ENCODE measurements at places on chromosomes 16 and 17. TPM values are rescaled to one million over a fixed set of nuclear protein-coding genes. Genes with fewer than 3 reads are reported as not detected.

DNA sequence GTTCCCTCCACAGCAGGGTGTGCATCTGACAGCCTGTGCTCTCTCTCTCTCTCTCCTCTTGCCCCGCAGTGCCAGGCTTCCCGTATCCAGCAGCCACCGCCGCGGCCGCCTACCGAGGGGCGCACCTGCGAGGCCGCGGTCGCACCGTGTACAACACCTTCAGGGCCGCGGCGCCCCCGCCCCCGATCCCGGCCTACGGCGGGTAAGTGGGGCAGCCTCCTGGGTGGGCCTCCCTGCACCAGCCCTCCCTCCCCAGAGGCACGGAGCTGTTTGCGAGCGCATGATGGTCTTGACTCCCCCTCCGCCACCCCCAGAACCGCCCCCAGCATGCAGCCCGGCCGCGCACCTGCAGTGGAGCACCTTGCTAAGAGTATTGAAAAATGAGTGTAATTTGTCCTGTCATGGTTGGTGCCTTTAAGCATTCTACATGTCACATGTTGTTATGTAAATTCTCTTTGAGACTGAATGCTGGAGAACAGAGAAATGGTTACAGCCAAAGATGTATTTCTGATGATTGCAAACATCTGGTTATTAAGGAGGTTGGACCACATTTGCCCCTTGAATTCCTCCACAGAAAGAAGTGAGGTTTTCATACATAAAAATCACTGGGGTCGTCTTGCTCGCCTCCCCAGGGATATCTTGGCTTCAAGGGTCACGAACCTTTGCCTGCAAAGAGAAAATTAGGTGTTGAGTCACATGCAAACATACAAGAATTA is 321.3 kb downstream of the RBFOX1 start:
- no peak for DNase-seq
- no peak overlapping the region for H3K27ac ChIP-seq
- no peaks in the 10 kb centered on the region for H3K27me3 ChIP-seq
- no peak overlapping the region for H3K4me3 ChIP-seq
- H3K4me1 ChIP-seq, result no peaks in the 10 kb centered on the region

DNA sequence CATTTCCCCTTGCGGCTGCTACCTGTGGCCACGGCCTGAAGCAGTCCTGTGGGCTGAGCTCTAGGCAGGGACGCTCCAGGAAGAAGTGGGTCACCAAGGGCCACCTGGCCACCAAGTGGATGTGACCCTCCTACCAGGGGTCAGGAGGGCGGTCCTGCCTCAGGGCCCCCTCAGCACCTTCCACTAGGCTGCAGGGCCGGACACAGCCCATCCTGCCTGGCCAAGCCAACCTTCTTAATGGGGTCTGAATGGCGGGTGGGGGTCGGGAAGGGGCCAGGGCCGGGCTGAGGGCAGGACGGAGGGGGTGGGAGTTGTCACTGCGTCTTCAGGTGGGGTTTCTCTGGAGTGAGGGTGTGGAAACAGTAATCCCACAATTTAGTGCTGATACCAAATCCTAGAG is 13.2 kb upstream of the MLKL start:
- H3K27ac ChIP-seq, result no peak overlapping the region
- no peaks in the 10 kb centered on the region for H3K36me3 ChIP-seq

GRCh38 chr17:83080858-83081683 is 1.7 kb downstream of the METRNL start:
- H3K36me3 ChIP-seq, result no peaks in the 10 kb centered on the region
- no peaks in the 10 kb centered on the region for H3K27me3 ChIP-seq
- peak overlapping the region; percentile 16 for H3K4me3 ChIP-seq
- DNase-seq, result peak; percentile 78

GRCh38 chr17:17356149-17356930 is 53.2 kb downstream of the NT5M start:
- no peaks in the 10 kb centered on the region for H3K27me3 ChIP-seq
- no peaks in the 10 kb centered on the region for H3K36me3 ChIP-seq
- no peak overlapping the region for H3K27ac ChIP-seq
- H3K4me3 ChIP-seq, result no peak overlapping the region
- peak; percentile 90 for DNase-seq

- H3K27me3 ChIP-seq, result no peaks in the 10 kb centered on the region
- peaks cover 7% of the 10 kb centered on the region for H3K4me1 ChIP-seq
- no peak overlapping the region for H3K27ac ChIP-seq
- H3K36me3 ChIP-seq, result peaks cover 39% of the 10 kb centered on the region
- no peak for DNase-seq
Observed at GRCh38 chr16:57169327-57169726, 16.5 kb downstream of the PSME3IP1 start.

DNA sequence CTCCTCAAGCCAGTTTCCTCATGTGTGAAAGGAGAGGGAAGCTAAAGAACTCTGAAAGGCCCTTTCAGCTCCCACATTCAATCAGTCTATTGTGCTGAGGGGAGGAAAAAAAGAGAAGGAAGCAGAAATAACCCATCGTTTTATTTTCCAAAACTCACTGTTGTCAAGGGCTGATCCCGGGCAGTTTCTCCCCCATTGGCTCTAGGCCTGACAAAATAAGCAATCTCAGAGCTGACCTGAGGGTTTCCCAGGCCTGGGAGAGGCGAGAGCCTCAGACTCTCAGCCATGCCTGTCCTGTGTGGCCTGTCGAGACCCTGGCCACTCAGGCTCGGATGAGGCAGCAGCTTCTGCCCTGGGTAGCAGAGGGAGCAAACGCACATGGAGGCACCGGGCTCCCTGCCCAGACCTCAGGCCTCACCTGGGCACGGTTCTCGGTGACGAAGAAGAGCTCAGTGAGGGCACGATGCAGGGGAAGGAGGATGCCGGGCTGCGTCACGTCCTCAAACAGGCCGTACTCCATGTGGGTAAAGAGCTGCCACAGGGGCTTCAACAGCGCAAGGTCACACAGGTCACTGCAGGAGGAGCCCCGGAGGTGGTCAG is 45.0 kb upstream of the ATP2A3 start:
- H3K27me3 ChIP-seq, result no peaks in the 10 kb centered on the region
- DNase-seq, result no peak
- peaks cover 50% of the 10 kb centered on the region for H3K36me3 ChIP-seq
- peaks cover 3% of the 10 kb centered on the region for H3K4me1 ChIP-seq
- H3K27ac ChIP-seq, result no peak overlapping the region

GRCh38 chr16:2675714-2676113 is 6.6 kb upstream of the KCTD5 start:
- no peak for DNase-seq
- H3K27me3 ChIP-seq, result no peaks in the 10 kb centered on the region
- H3K27ac ChIP-seq, result no peak overlapping the region
- H3K4me3 ChIP-seq, result no peak overlapping the region
- H3K36me3 ChIP-seq, result no peaks in the 10 kb centered on the region

DNA sequence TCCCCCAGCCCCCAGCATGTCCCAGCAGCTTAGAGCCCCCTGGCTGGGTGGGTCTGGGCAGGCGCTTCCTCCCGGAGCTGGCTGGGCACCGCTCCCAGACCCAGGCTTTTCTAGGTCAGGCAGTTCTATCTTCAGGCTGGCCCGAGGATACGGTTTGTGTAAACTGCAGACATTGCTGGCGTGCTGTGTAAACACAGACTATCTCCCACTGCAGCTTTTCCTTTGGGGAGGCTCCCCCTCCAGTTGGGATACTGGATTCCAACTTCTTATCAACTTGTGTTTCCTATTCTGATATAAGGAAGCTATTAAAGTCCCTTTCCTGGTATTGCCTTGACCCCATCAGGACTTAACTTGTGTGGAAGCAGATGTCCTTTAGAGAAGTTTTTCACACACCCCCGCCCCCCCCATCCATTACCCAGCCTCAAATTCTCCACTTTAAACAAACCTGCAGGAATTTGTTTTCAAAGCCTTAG is 18.3 kb upstream of the GNA13 start:
- no peak overlapping the region for H3K4me3 ChIP-seq
- no peaks in the 10 kb centered on the region for H3K27me3 ChIP-seq
- H3K27ac ChIP-seq, result no peak overlapping the region
- H3K4me1 ChIP-seq, result no peaks in the 10 kb centered on the region

DNA sequence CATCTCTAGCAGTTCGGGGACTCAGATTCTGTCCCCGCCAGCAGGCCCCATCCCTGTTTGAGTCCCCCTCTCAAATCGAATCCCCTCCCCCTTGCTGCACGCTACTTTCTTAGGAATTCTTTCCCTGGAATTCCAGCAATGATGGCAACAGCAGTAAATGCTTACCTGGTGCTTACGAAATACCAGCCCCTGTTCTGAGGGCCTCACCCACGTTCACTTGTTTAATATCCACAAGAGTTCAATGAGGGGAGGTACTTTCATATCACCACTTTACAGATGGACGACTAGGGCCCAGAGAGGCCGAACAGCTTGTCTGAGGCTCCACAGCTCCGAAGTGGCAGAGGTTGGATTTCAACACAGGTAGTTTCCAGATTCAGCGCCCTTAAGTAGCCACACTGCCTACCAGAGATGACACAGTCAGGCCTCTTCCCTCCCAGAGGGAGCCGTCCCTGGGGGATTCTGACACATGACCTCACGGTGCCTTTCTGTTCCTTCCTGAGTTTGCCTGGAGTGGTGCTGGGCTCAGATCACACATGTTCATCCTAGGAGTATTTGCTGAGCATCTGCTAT is 120.7 kb upstream of the GSE1 start:
- no peak overlapping the region for H3K4me3 ChIP-seq
- no peaks in the 10 kb centered on the region for H3K36me3 ChIP-seq
- H3K4me1 ChIP-seq, result no peaks in the 10 kb centered on the region
- peak overlapping the region; percentile 47 for H3K27ac ChIP-seq
- no peak for DNase-seq
- H3K27me3 ChIP-seq, result no peaks in the 10 kb centered on the region

- no peak overlapping the region for H3K4me3 ChIP-seq
- no peaks in the 10 kb centered on the region for H3K4me1 ChIP-seq
- H3K36me3 ChIP-seq, result no peaks in the 10 kb centered on the region
- no peaks in the 10 kb centered on the region for H3K27me3 ChIP-seq
Observed at GRCh38 chr17:68792873-68793272, 162.3 kb downstream of the ABCA8 start.

GRCh38 chr17:55577687-55578086 is 66.4 kb upstream of the SMIM36 start:
- DNase-seq, result no peak
- no peaks in the 10 kb centered on the region for H3K27me3 ChIP-seq
- H3K4me3 ChIP-seq, result peak overlapping the region; percentile 32
- peaks cover 5% of the 10 kb centered on the region for H3K4me1 ChIP-seq
- no peak overlapping the region for H3K27ac ChIP-seq
- no peaks in the 10 kb centered on the region for H3K36me3 ChIP-seq

GRCh38 chr17:8687737-8688466 is 56.7 kb downstream of the CCDC42 start:
- no peaks in the 10 kb centered on the region for H3K4me1 ChIP-seq
- no peak overlapping the region for H3K27ac ChIP-seq
- H3K4me3 ChIP-seq, result no peak overlapping the region
- H3K27me3 ChIP-seq, result no peaks in the 10 kb centered on the region
- no peak for DNase-seq

GRCh38 chr16:30394592-30395154 is 547 bp upstream of the ZNF48 start:
- peak overlapping the region; percentile 50 for H3K4me3 ChIP-seq
- peaks cover 6% of the 10 kb centered on the region for H3K4me1 ChIP-seq
- DNase-seq, result peak; percentile 63
- no peaks in the 10 kb centered on the region for H3K36me3 ChIP-seq
- no peaks in the 10 kb centered on the region for H3K27me3 ChIP-seq

- H3K4me3 ChIP-seq, result no peak overlapping the region
- no peak for DNase-seq
- H3K36me3 ChIP-seq, result no peaks in the 10 kb centered on the region
- H3K4me1 ChIP-seq, result no peaks in the 10 kb centered on the region
- no peaks in the 10 kb centered on the region for H3K27me3 ChIP-seq
- no peak overlapping the region for H3K27ac ChIP-seq
Observed at GRCh38 chr16:28886945-28887344, 8.7 kb downstream of the ATP2A1 start.

- no peaks in the 10 kb centered on the region for H3K27me3 ChIP-seq
- no peaks in the 10 kb centered on the region for H3K36me3 ChIP-seq
- no peaks in the 10 kb centered on the region for H3K4me1 ChIP-seq
- H3K27ac ChIP-seq, result no peak overlapping the region
- no peak for DNase-seq
Observed at GRCh38 chr17:62163847-62164246, 98.8 kb upstream of the MED13 start.

DNA sequence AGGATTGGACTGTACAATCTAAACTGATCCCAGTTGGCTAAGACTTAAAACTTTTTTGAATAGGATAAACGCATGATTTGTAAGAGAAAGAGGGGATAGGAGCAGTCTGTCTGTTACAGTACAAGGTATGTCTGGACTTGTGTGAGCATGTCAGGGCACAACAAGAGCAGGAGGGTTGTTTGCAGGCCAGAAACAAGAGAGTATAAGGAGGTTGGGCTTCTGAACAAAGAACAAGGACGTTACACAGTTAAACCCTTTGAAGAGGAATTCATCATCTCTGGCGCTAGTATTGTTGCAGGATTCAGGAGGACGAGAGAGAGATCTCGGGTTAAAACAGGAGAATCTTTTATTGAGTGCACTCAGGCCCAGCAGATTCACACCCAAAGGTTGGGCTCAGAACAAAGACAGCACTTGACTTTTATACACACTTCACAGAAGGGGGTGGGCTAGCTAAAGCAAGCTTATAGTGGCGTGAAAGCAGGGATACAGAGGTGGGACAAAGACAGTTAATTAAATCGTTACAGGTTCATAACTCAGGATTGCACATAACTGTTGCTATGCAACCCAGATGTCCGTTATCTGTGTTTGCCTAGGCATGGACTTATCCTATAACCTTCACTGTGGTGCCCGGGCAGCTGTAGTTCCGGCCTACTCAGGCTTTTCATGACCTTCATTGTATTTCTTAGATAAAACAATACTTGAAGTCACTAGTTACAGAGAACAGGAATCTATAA is 34.3 kb downstream of the SEC14L1 start:
- DNase-seq, result no peak
- peaks cover 13% of the 10 kb centered on the region for H3K4me1 ChIP-seq
- H3K36me3 ChIP-seq, result no peaks in the 10 kb centered on the region

DNA sequence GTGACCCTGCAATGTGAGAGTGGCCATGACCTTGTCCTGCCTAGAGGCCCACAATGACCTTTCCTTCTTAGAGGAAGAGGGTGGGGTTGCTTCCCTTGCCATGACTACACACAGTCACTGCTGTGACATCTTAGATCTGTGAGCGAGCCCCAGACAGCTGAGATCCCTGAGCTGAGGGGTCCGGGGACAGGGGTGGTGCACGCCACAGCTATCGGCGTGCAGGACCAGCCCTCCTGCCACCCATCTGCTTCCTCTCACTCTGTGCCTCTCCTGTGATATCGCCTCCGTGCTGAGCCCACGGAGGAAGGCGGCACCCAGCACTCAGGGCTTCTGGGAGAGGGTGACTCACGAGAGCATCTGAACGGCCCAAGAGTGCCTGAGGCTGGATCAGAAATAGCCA is 35.2 kb downstream of the KIAA0513 start:
- no peaks in the 10 kb centered on the region for H3K27me3 ChIP-seq
- no peak for DNase-seq
- no peaks in the 10 kb centered on the region for H3K36me3 ChIP-seq
- H3K4me1 ChIP-seq, result no peaks in the 10 kb centered on the region
- no peak overlapping the region for H3K27ac ChIP-seq

MYO15A gene
- 1.3 TPM for total RNA-seq

OR1F1 gene
- not detected for total RNA-seq

CORO6 gene
- 5.9 TPM for total RNA-seq

UTS2R gene
- not detected for total RNA-seq

CDH1 gene
- total RNA-seq, result 149 TPM

C16orf86 gene
- 6.6 TPM for total RNA-seq

FOXL1 gene
- 2.0 TPM for total RNA-seq

Measured in kidney (tissue), 22 donors.